Stimulated activated CD4-positive, alpha-beta T cell treated with anti-CD3 and anti-CD28 coated beads, Interleukin-15, amount 100 ng/mL, for 1 hour (primary cell): ENCODE measurements at places on chromosomes 16 and 17.

DNA sequence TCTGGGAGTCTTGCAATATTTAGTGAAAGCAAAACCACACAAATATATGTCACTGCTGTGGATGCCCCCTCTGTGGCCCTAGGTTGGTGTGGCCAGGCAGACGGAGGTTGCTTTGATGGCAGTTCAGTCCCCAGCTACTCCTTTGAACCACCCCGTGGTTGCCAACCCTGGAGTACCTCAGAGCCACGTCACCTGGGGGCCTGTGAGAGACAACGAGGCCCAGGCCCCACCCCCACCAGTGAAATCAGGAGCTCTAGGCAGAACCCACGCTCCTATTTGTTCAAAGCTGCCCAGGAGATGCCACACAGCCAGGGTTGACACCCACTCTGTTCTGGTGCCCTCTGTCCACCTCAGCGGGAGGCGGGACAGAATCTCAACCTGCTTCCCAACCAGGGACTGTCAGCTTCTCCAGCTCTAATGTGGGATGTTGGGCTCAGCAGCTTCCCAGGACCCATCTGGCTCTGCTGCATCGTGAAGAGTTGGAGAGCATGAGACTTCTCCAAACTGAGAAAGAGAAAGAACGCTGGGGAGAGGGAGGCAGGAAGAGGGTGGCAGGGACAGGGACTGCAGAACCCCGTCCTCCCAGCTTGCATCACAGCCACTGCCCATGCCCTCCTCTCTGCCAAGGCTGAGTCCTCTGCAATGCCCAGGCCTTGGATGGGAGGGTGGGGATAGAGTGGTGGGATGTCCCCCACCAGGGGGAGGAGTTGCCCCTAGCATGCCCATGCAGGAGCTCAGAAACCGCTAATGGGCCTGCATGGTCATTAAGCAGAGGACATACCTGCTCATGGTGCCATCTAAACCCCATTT, 81.8 kb downstream of the C16orf78 start:
- no peak for DNase-seq

- DNase-seq = no peak
Measured at GRCh38 chr16:11140466-11140865, 115.5 kb downstream of the SOCS1 start.

GRCh38 chr17:35912339-35912912, 18.1 kb downstream of the RDM1 start:
- no peak for DNase-seq

GRCh38 chr17:40328386-40328766, 19.4 kb downstream of the RARA start:
- DNase-seq = no peak

- DNase-seq = no peak
Measured at GRCh38 chr16:83247767-83248372, 559.9 kb upstream of the HSBP1 start.

GRCh38 chr17:298791-299450, 53.7 kb downstream of the RPH3AL start:
- DNase-seq = no peak

DNA sequence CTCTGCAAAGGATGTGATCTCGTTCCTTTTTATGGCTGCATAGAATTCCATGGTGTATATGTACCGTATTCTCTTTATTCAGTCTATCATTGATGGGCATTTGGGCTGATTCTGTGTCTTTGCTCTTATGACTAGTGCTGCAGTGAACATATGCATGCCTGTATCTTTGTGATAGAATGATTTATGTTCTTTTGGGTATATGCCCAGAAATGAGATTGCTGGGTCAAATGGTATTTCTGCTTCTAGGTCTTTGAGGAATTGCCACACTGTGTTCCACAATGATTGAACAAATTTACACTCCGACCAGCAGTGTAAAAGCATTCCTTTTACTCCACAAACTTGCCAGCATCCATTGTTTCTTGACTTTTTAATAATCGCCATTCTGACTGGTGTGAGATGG, 60.2 kb upstream of the ADORA2B start:
- DNase-seq = no peak

DNA sequence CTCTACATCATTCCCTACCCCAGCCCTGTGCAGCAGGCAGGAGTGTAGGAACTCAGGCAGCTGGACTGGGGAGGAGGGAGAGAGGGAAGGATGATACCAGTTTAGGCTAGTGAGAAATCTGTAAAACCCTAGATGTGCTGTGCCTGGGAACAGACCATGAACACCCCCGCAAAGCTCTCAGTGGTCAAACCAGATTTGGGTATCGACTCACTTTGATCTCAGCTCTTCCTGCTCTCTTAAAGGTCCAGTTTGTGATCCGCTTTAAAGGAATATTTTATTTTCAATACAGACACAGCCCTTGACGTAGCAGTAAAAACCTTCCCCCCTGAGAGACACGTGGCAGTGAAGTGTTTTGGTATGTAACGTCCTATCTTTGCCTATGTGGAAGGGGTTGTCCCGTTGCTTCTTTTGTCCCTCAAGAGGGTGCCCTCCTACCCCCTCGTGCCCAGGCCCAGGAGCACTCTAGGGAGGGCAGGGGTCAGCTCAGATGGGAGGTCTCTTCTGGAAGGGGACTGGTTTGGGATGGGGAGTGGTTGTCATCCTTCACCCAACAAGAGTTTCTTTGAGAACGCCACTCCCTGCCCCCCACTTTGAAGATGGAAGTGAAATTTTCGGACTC, 19.3 kb upstream of the TBX2 start:
- no peak for DNase-seq

- DNase-seq = no peak
Measured at GRCh38 chr17:80722661-80723060, 178.0 kb downstream of the RPTOR start.

DNA sequence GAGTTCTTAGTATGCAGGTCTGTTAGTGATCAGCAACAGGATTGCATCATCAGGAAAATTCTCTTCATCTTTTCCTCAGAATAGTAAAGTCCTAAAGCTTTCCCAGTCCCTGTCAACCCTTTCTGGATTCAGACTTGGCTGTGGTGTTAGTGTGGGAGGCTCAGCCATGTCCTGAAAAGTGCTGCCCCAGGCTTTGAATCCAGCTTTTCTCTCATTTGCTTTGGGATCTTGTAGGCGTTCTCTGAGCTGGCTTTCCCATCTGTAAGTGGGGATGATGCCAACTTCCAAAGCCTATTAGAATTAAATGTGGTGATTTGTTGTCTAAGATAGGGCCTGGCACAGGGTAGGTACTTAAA, 3.0 kb downstream of the ALKBH5 start:
- no peak for DNase-seq

DNA sequence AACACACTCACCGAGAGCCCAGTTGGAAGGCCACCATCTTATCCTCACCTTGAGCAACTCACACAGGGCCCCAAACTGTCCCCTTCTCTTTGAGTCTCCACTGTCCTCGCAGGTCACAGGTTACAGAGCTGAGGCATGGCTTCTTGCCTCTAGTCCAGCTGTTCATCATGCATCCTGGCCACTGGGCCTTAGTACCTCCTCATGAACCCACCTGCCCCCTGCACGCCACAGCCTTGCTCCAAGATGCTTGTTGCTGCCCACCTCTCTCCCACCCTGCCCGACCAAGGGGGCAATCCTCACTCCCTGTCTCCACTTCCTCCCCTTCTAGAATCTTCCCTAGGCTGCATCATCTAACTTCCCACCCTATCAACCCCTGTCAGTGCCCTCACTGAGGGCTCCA, 17.1 kb downstream of the CDH5 start:
- no peak for DNase-seq

- no peak for DNase-seq
Measured at GRCh38 chr16:69190598-69190997, 3.6 kb downstream of the SNTB2 start.

- no peak for DNase-seq
Measured at GRCh38 chr17:82396601-82397435, 21.3 kb upstream of the HEXD start.

- DNase-seq = no peak
Measured at GRCh38 chr17:17150448-17150800, 55.7 kb downstream of the PLD6 start.

GRCh38 chr16:22684574-22685458, 129.1 kb upstream of the HS3ST2 start:
- DNase-seq = no peak

DNA sequence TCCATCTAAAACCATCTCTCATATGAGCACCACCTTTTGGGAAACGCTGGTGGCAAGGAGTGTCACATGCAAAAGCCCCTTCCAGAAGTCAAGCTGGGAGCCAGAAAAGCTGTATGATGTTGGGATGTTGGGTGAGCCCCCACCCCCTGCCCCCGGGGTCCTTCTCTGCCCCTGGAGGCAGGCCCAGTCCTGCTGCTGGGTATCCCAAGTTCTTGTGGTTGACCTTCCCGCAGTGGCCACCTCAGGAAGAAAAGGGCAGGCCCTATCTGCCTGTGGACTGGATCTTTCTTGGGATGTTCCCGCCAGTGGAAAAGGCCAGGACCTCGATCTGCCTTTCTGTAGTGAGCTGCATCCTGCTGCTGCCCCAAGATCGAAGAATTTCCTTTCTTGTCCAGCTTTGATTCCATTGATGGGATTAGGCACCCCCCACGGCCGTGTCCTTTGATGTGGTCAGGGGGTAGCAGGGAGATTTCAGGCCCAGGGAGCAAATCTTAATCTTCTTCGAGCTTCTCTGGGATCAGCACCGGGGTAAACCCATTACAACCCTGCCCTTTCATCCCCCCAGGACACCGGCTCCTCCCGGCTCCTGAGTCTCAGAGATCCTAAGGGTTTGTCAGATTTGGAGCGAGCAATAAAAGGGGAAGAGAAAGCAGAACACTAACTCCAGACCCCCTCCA, 165.6 kb downstream of the RAB11FIP4 start:
- no peak for DNase-seq

DNA sequence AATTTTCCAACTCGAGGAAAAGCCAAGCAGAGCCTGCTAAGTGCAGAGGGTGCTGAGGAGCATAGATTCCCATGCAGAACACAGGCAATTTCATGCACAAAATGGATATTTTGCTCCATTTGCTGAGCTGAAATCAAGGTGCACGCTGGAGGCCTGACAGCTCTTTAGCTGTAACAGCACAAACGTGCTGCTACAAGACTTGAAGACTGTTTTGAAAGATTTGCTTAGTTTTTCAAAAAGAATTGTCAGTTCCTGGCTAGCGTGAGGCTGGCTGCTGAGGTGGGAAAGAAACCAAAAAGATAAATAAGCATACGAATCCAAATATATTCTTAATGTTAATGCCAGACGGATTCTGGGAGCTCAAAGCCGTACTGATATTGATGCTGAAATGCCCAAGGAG, 309.0 kb upstream of the MAF start:
- no peak for DNase-seq

- DNase-seq = no peak
Measured at GRCh38 chr17:64460955-64461354, 12.0 kb downstream of the MILR1 start.

GRCh38 chr17:41060052-41060604, at the start of gene KRTAP2-3:
KRTAP2-3 (minus strand) TSS chr17:41060114; CDS start chr17:41060050, 64 bp downstream.
- no peak for DNase-seq

DNA sequence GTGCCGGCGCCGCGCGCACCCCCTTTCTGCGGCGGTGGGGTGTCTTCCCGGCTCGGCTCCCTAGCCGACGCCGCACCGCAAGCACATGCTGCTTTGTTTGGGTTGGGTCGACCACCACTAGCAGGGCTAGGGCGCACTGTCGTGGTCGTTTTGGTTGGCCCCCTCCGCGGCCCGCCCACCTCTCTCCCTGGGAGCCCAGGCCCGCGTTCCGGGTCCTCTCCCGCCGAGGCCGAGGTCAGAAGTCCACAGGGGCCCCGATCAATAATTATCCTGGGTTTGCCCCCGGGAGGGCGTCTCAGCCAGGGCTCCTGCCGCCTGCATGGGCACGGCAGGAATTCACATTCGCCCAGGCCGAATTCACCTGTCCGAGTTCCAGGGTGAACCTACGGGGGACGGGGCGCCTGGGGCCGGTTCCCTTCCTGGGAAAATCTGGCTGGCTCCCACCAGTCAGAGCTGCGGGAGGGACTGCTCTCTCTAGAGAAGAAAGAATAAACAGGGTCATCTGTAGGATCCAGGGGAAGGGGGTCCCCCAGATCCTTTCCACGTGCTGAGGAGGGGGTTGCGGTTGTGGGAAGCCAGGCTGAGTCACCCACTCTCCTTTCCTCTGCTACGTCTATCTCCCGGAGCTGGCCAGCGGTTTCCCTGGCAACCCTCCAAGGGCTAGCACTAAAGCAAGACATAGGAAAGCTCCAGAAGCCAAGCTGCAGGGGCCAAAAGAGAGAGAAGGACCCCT, 584 bp upstream of the STAT5B start:
- no peak for DNase-seq

GRCh38 chr17:13995856-13996271, 73.4 kb upstream of the COX10 start:
- DNase-seq = no peak
